ENCODE measurements at places on chromosomes 13 and 19.

GRCh38 chr19:4400135-4400936 lies at the start of gene SH3GL1:
Gene SH3GL1, minus strand, starts transcription at chr19:4400547. Its CDS starts 179 bp downstream, at chr19:4400368.
- DNase-seq = peak; percentile 85

DNA sequence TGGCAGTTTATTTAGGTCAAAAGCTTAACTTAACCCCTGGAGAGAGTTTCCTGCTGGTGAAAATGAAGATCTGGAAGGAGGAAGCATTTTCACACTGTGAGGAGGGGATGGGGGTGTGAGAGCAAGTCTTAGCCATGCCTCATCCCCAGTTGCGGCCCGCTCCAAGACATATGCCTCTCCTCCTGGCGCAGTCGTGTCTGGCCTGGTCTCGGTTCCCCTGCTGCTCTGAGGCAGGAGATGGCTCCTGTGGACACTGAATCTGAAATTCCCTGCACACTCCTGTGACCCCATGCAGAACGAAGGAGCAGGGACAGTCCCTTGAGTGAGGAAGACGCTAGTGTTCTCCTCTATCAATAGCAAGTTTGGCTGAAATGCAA lies 360 bp upstream of the ZNF69 start:
- DNase-seq = no peak

GRCh38 chr19:57812226-57812625 lies 2.5 kb downstream of the ZNF552 start:
- no peak for DNase-seq

DNA sequence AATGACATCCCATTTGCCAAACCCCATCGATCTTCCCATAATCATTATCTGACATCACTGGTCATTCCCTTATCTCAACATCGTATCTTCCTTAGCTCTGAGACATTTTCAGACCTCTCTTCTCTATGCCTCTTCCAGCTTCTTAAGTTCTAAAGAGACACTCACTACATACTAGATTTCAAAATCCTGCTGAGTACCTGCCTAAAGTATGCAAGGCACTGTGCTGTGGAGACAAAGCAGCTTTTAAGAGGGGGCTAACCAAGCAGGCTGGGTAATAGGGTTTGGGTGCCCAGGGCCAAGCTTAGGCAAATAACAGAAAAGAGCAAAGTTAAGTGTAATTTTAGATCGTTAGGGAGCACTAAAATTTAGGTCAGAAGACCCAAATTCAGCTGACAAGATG lies 3.4 kb upstream of the POMP start:
- DNase-seq = peak; percentile 83

DNA sequence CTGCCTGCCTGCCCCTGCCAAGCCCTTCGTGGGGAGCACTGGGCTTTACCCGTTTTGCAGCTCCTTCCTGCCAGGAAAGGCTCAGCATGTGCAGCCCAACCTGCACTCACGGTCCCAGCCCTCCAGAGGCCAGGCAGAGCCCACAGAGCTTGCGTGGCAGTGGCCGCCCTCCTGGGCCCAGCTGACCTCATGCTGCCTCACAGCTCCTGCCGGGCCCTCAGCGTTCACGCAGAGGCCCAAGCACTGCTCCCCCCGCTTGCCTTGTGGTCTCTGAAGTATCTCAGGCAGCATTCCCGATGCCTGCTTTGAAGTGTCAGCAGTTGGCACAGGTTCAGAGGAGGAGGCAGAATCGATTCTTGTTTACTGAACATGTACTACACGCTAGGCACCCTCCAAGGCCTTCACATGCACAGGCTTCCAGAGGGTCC lies 32.5 kb downstream of the CAPN12 start:
- peak; percentile 92 for DNase-seq

DNA sequence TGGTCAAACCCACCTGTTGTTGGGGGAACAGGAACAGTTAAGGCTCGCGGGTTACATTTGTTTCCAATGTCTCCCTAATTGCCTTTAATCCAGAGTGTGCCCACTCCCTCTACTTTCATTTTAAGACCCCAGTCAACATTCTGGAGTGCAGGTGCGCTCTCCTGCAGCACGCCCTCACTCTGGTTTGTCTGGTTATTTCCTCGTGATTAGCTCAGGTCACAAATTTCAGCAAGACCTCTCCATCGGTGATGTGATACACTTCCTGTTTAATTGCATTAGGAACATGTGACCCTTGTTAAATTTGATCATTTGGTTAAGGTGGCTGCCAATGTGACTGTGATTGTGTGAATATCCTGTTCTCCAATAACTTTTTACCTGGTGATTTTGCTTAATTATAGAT lies 53.0 kb downstream of the TEX29 start:
- DNase-seq = no peak

DNA sequence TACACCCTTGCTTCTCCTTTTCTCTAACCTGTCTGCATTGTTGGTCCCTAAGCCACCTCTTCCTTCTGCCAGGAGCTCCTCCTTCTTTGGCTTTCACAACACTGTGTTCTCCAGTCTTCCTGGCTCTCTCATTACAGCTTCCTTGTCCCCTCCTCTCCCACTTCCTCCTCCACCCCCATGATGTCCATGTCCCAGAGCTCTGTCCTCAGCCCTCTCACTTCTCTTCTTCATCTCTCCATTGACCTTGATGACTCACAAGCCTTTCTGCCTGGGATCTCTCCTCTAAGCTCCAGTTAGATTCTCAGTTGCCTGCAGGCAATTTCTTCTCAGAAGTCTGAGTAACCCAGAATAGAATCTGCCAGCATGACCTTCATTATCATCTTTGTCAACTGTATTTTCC lies 100.3 kb upstream of the WASF3 start:
- DNase-seq = peak; percentile 78

DNA sequence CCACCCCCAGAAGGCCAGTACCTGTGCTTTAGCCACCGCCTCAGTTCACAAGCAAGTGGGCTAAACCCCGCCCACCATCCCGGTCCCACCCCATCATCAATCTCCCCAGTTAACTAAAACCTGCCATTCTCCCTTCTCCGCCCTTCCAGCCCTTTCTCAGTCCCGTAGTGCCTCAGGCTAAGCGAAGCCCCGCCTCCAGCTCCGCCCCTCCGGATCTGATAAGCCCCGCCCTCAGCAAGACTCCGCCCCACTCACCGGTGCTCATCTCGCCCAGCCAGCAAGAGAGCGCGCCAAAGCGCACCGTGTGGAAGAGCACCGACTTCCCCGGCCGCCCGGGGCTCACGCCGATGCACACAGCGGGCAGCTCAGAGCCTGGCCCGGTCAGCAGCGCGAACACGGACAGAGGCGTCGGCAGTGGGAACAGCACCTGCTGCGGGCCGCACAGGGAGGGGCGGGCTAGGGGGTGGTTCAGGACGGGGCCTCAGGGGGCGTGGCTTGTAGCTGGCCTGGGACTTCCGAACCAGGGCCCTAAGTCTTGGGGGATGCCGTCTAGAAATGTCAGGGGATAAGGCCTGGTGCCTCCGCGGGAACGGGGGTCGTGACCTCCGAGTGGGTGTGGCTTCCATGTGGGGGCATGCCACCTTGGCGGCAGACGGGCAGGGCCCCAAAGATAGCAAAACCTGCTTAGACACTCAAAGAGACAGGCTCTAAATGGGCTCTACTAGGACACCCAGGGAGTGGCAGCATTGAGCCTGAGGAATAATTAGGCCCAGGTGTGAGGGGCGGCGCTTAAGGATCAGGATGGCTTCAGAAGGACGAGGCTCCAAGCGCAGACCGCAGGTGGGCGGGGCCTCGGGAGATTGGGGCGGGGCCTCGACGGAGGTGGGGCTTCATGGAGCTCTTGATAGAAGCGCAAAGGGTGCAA lies 21.4 kb downstream of the MAP4K1 start:
- peak; percentile 11 for DNase-seq

DNA sequence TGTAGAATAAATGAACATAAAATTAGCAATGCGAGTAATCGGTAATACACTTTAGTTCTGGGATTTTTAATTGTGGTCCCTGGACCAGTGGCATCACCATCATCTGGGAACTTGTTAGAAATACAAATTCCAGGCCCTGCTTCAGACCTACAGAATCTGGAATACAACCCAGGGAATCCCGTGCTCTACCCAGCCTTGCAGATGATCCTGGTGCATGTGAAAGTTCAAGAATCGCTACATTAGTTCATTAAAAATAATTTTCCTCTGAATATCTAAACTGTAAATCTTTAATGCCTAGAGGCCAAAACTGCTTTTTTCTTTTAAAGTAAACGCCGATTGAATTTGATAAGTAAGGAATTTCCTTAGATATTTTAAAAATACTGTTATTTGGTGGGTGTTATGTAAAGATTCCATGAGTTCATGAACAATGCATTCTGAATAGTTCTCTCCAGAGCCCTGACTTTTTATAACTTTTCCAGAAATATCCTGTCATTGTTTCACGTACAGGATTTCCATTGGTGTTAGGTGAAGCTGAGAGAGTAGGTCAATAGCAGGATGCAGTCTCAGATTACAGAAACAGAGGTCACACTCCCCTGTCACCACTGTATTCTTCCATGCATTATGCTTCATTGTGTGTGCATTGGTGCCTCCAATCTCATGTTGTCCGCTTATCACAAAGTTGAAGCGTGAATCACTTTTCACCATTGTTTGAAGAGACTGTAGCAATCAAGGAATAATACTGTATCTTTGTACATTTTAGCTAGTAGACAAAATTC lies 596.5 kb upstream of the KLF12 start:
- DNase-seq = no peak

DNA sequence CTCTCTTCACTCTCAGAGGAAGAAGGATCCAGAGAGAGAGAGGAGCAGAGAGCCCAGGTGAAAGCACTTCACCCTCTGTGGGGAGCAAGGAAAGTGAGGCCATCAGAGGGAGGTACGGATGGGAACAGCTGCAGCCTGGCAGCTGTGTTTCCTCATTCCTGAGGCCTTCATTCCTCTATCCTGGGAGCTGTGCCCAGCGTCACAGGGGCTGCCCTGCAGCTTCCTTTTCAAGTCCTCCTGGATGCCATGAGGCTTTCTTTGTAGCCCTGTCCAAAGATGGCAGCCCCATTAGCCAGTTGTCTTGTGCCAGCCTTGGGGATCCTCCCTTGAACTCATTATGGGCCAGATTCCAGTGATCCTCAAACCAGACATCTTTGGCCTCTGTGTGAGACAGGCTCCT lies 76.8 kb upstream of the PCDH8 start:
- DNase-seq = no peak

- no peak for DNase-seq
Observed at GRCh38 chr13:59304596-59304995, 859.1 kb downstream of the DIAPH3 start.

DNA sequence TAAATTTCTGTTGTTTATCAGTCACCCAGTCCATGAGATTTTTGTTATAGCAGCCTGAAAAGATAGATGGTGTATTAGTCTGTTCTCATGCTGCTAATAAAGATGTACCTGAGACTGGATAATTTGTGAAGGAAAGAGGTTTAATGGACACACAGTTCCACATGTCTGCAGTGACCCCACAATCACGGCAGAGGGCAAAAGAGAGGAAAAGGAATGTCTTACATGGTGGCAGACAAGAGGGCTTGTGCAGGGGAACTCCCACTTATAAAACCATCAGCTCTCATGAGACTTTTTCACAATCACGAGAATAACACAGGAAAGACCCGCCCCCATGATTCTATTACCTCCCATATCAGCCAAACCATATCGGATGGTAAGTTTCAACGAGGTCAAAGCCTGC lies 309.2 kb downstream of the LIG4 start:
- no peak for DNase-seq

- DNase-seq = no peak
Observed at GRCh38 chr13:33678084-33678483, 139.9 kb upstream of the RFC3 start.

DNA sequence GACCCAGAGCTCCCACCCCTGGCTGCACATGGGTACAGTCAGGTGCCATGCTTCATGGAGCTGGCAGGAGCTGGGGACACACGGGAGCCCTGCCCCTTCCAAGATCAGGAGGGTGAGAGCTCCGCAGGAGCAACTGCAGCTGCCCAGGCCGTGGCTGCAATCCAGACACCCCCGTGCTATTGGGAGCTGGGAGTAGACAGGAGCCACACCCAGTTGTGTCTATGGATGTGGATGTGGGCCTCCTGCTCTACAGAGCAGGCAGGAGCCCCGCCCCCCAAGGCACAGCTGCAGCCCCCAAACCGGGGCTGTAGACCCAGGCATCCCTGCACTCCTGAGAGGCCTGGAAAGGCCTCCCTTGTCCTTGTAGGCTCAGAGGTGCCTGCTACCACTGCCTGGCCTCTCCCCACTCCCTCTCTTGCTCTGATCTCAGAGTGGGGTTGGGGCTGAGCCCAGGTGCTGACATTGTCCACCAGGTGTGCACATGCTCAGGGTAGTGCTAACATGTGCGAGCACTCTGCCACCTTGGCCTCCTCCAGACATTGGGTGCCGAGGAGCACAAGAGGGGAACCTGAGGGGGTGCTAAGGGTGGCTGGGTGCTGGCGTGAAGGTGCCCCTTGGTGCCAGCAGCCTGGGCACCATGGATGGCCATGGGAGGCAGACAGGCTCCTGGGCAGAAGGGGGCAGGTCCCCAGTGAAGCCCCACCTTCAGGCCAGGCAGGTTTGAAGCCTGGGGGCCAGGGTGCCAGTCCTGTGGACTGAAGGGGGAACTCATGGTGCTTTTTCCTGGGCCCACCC lies 8.0 kb upstream of the BAX start:
- DNase-seq = no peak

- DNase-seq = peak; percentile 31
Observed at GRCh38 chr13:73880365-73880764, 253.8 kb downstream of the KLF12 start.
